ENCODE measurements at places on chromosomes 11 and 22.
A peak's percentile ranks its signal among the peaks of the same experiment; 100 is the strongest.

DNA sequence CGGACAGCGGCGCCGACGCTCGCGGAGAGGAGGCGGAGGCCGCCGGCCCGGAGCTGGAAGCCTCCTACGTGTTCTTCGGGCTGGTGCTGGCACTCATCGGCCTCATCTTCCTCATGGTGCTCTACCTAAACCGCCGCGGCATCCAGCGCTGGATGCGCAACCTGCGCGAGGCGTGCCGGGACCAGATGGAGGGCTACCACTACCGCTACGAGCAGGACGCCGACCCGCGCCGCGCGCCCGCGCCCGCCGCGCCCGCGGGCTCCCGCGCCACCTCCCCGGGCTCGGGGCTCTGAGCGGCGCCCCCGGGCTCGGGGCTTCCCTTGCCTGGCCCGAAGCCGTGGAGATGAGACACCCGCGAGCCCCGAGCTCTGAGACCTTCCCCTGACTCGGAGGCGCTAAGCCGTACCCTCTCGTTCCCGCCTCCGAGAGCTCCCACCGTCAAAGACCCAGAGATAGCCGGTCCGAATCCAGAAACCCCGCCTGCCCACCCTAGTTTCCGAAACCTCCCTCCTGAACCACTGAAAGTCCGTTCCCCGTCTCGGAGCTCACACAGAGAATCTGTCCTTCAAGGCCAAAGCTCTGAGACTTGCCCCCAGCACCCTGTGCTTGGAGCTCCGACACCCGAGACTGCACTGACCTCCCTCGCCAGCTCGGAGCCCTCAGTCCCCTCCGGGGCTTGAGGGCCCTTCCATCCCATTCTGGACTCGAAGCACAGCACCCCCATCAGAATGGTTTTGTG lies 1.5 kb downstream of the TPBGL start:
- no peak for DNase-seq

DNA sequence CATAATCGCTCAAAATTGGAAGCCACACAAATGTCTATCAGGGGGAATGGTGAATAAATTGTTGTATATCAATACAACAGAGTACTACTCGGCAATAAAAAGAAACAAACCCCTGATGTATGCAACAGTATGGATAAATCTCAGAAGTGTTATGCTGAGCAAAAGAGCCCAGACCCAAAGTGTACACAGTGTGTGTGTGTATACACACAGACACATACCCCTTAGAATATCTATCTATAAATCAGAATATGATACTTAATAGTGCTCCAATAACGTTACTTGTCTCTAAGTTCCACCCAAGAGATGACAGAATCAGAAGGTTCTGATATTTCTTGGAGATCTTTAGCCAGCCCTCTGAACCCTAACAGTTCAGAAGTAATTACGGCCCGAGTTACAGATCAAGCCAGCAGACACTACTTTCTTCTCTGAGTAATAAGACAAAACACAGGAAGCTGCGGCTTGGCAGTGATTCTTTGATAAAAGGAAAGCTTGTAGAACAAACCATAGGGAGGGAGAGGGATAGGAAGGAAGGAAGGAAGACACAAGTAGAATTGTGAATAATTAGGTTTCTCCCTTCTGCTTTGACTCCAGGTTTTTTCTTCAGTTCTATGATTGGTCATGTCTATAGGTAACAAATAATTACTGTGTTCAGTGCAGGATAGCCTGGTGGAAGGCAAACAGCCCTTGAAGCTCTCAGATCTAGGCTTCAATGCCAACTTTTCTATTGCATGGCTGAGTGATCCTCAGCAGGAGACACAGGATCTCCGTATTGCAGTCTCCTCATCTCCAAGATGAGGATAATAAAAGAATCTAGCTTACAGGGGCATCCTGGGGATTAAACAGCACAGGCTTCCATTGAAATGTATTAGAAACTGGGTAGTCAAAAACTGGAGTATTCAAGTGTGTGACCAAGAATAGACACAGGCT lies 75.6 kb upstream of the TEAD1 start:
- DNase-seq: no peak

- no peak for DNase-seq
Measured at GRCh38 chr11:89737116-89737515, 27.0 kb downstream of the TRIM77 start.

DNA sequence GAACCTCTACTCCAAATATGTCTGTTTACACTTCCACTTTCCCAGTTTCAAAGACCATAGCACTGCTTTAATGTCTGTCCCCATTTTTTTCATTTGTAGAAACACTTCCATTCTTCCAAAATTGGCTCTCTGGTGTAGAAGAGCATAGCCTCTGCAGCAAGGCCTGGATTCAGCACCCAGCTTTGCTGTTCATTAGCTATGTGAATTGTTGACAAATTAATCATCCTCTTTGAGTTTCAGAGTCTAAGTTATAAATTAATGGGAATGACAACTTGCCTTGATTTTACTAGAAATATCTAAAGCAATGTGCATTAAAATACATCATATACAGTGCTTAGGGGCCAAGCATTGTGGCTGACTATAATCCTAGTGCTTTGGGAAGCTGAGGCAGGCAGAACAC lies 22.4 kb downstream of the GRIA4 start:
- DNase-seq: no peak

DNA sequence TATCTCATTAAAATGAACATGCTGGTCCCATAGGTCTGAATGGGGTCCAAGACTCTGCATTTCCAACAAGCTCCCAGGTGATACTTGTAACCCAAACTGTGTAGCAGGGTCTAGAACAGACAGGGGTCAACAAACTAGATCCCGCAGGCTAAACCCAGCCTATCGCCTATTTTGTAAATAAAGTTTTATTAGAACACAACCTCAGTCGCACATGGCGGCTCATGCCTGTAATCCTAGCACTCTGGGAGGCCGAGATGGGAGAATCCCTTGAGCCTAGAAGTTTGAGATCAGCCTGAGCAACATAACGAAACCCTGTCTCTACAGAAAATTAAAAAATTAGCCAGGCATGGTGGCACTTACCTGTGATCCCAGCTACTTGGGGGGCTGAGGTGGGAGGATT lies 42.3 kb upstream of the HMGXB4 start:
- DNase-seq: no peak

GRCh38 chr11:16873289-16873688 lies 134.8 kb downstream of the C11orf58 start:
- no peak for DNase-seq

DNA sequence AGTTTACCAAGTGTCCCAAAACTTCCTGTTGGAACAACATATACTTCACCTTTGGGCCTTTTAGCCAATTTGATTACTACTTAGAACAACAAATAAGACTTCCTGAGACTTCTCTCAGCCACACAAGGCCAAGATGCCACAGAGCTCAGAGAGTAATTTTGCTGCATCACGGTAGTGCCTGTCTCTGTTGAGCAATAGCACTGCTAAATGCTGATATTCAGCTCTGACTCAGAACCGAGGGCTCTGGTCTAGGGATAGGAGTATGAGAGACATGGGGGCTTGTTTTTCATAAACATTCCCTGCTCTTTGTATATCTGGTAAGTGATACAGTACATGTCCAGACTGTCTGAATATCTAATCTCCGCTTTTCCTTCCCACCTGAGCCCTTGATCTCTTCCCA lies 260.4 kb upstream of the ARHGAP20 start:
- DNase-seq: peak; percentile 74

DNA sequence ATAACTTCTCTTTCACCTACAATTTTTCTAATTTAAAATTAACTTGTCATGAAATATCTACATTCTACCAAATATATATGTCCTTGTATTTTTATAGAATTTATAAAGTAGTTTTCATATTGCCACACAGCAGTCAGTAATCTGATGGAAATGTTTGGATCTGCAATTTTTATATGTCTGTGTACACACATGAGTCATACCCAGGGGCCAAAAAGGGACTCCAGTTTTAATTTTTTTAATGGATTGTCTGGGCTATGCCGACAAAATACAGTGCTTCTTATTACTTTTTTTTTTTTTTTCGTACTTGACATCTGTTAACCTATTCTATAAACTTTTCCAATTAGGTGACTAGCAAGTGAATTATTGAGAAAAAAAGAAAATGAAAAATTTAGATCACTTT lies 6.3 kb downstream of the GUCY1A2 start:
- DNase-seq: no peak

DNA sequence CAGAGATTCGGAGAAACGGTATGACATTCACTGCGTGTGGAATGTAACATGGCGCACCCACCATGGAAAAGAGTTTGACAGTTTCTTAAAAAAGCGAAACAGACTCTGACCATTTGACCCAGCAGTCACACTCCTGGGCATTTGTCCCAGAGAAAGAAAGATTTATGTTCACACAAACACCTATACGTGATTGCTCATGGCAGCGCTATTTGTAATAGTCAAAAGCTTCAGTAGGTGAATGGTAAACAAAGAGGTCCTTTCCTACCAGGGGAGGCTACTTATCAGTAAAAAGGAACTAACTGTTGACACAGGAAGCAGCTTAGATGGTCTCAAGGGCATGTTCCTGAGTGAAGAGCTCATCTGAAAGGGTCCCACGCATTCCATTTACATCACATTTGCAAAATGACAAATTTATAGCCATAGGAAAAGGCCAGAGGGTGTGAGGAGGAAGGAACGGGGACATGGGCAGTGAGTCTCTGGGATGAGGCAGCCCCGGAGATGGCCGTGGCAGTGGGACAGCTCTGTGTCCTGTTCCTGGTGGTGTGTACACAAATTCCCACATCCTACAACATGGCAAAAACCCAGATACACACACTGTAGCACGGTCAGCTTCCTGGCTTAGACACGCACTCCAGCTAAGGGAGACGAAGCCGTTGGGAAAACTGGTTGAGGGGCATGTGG lies 14.6 kb upstream of the KRTAP5-6 start:
- DNase-seq: no peak

- no peak for DNase-seq
Measured at GRCh38 chr22:31681349-31682345, 19.6 kb upstream of the PISD start.

- no peak for DNase-seq
Measured at GRCh38 chr11:200224-201003, 6.8 kb downstream of the BET1L start.

DNA sequence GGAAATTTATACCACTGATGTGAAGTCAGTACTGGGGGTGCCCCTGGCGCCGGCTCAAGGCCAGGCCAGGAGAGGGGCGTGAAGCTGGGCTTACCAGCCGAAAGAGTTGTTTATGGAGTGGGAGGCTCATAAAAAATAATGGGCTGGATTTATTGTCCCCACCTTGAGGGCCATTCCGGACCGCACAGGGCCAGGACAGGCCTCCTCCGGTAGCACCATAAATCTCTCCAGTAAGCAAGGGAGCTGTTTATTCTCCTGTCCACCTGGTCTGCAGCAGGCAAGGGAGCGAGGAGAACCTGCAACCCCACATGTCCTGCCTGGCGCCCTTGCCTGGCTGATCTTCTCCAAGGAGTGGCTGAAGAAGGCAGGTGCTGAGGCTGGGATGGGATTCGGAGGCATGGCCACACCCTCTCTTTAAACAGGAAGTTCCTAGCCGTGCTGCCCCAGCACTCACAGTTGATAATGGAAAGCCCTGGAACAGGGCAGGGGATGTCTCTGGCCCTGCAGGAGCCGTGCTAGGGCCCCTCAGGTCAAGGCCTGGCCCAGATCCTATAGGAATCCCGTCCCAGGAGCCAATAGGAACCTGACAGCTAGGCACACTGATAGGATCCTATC lies 65.1 kb downstream of the SCUBE1 start:
- no peak for DNase-seq

DNA sequence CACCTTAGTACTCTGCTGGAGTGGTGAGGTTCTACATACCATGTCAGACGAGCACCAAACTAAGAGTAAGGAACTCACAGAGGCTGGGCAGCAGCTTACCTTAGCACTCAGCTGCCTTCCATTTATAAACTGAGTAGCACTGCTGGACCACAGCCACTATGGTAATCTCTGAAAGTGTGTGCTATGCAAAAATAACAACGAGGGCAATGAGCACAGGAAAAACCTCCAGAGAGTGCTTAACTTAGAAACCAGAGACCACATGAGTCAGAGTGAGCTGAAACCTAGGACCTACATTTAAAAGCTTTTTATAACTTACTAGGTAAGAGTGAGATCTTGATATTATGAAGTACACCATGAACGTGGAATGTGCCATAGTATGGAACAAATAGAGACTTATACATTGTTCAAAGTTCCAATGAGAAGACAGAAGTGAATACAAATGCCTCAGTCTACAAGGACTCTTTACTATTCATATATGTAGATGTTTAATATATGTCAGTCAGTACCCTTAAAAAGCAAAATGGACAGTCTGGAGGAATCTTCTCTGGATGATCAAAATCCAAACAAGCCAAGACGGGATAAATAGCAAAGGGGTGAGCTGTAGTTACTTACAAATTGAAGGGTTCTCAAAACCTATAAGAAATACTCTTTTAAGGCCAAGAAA lies 17.2 kb upstream of the CD59 start:
- DNase-seq: no peak
